ENCODE measurements at places on chromosomes 4 and X. TPM values are rescaled to one million over a fixed set of nuclear protein-coding genes. Genes with fewer than 3 reads are reported as not detected.

Gene CSAG1
- not detected for total RNA-seq

Gene SULT1E1
- not detected for total RNA-seq

Gene ARAF
- 44.4 TPM for total RNA-seq

Gene UGT2B7
- total RNA-seq, result 0.14 TPM

Gene CT45A1
- total RNA-seq, result not detected

Gene POU3F4
- total RNA-seq, result not detected

Gene CCDC110
- total RNA-seq, result 0.34 TPM

Gene AR
- total RNA-seq, result 3.1 TPM

Gene FABP2
- not detected for total RNA-seq

Gene SHROOM2
- total RNA-seq, result 0.73 TPM

Gene MAP9
- 4.2 TPM for total RNA-seq

Gene DCAF8L2
- not detected for total RNA-seq

Gene HTRA3
- 21.2 TPM for total RNA-seq

Gene PNCK
- 0.16 TPM for total RNA-seq

Gene SLIT2
- 0.03 TPM for total RNA-seq

Gene FOXP3
- 0.14 TPM for total RNA-seq

Gene IQSEC2
- 38.9 TPM for total RNA-seq

Gene HPGD
- 67.5 TPM for total RNA-seq

Gene ZNF718
- 0.55 TPM for total RNA-seq

Gene ERAS
- not detected for total RNA-seq

Gene SERPINA7
- total RNA-seq, result not detected

Gene RCHY1
- total RNA-seq, result 15.8 TPM
